CD4-positive, alpha-beta T cell treated with Interleukin-15 for 1 hour (primary cell): ENCODE measurements at places on chromosomes 16 and 17.

- DNase-seq, result no peak
Observed at GRCh38 chr17:35447499-35447898, 1.1 kb downstream of the SLFN13 start.

DNA sequence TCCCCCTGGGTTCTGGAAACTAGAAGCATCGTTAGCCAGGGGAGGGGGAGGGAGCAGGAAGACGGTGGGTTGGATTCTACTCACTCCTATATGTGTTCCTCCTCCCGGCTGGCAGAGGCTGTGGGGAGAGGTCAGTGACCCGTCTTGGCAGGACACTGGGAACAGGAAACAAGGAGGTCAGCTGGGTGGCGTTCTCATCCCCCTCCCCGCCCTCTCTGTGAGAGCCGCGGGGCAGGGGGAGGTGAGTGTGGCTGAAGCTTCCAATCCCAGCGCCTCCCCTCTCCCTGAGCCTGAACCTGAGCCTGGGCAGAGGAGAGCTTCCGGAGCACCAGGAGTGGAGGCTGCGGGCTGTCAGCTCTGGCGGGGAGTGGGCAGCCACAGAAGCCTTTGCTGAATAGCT, 12.5 kb downstream of the GPRC5C start:
- no peak for DNase-seq

DNA sequence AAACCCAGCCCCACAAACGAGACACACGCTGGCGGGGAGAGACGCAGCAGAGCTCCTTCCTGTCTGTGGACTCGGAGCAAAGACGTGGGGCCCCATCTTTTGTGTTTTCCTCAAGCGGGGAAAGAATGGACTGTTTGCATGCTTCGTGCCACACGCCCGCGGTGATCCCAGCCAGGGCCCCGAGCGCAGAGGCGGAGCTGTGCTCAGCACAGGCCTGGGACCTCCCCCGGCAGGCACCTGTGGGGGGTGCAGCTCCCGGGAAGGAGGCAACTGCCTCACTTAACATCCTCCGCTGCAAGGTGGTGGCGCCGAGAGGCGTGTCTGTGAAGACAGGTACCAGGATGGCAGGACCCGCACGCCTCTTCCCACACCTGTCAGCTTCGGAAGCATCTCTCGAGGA, 19.1 kb downstream of the TRARG1 start:
- DNase-seq, result peak; percentile 28

- no peak for DNase-seq
Observed at GRCh38 chr17:48770954-48771353, 42.4 kb upstream of the HOXB13 start.

DNA sequence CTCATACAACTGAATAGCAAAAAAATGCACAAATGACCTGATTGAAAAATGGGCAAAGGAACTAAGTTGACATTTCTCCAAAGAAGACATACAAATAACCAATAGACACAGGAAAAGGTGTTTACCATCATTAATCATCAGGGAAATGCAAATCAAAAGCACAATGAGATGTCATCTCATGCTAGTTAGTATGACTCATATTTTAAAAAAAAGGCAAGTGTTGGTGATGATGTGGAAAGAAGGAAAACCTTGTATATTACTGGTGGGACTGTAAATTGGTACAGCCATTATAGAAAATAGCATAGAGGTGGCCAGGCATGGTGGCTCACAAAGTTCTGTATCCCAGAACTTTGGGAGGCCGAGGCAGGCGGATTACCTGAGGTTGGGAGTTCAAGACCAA, 232.5 kb upstream of the ZFHX3 start:
- no peak for DNase-seq

DNA sequence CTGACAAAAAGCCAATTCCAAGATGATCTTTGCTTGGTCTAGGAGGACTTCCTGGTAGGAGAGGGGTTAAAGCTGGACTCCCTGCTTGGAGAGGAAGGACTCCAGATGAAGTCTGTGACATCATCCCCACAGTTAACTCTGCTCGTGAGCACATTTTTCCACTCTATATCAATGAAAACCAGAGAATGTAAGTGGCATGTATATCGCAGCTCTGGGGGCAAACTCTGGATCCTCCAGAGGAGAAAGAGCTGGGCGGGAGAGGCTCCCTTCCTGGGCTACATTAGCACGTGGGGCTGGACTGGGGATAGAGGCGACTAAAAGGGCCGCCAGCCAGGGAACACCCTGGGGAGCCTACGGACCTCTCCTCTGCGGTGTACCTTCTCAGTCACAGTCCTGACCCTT, 34.1 kb downstream of the HIC1 start:
- DNase-seq, result no peak

GRCh38 chr17:83155128-83156121, 76.0 kb downstream of the METRNL start:
- peak; percentile 81 for DNase-seq

- DNase-seq, result no peak
Observed at GRCh38 chr17:29972277-29972676, 30.8 kb downstream of the EFCAB5 start.

GRCh38 chr16:86823888-86824671, 245.7 kb downstream of the FOXL1 start:
- no peak for DNase-seq

DNA sequence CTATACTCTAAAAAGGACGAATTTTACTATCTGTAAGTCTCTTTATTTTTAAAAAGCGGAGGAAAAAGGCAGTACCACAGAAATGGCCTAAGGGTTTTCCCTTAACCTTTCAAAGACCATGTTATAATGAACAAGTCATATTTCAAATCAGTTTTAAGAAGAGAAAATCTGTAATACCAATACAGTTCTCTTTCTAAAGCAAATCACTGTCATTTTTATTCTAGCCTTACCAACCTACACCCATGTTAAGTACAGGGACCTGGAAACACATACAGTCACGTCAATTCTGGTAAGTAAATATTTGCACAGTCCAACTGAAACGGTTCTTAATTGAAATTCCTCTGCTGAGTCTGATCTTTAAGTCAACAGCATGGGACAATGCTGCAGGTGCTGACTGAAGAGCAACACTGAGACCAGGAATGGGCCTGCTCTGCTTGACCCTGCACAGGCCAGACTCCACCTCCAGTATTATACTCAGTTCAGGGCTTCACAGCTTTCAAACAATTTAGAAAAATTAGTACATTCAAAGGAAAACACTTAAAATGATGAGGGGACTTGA, 20.2 kb downstream of the MBTPS1 start:
- no peak for DNase-seq

DNA sequence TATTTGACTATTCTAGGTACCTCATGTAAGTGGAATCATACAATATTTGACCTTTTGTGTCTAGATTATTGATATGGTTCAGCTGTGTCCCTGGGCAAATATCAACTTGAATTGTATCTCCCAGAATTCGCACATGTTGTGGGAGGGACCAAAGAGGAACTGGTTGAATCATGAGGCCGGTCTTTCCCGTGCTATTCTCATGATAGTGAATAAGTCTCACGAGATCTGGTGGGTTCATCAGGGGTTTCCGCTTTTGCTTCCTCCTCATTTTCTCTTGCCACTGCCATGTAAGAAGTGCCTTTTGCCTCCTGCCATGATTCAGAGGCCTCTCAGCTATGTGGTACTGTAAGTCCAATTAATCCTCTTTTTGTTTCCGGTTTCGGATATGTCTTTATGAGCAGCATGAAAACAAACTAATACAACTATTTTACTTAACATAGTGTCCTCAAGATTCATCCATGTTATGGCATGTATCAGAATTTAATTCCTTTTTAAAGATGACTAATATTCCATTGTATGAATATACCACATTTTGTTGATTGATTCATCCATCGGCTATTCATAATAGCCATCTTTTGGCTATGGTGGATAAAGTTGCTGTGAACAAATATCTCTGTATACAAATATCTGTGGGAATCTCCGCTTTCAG, 129.1 kb downstream of the FTO start:
- no peak for DNase-seq

DNA sequence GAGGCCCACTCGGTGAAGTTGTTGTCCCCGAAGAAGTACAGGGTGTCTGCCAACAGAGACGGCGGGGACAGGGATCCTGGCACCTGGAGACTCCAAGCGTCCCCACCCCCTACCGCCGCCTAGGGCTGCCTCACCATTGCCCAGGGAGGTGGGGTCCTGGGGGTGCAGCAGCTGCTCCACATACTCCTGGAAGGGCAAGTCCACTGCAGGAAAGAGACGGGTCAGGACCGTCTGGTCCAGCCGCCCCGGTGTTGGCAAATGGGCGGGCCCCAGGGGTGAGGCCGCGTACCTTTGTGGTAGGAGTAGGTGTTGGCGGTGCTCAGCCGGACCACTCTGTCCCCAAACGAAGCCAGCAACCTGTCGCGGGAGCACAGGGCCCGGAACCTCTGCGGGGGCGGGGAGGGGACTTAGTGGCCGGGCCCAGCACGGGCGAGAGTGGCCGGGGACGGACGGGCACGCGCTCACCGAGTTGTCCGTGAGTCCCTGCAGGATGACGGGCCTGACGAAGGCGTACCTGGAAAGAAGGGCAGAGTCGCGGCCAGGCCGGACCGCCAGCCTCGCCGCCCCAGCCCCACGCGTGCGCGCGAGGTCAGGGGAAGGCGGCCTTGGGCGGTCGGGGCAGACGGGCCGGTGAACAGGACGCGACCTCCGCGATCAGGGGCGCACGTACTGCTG, 601 bp downstream of the JMJD8 start:
- no peak for DNase-seq

DNA sequence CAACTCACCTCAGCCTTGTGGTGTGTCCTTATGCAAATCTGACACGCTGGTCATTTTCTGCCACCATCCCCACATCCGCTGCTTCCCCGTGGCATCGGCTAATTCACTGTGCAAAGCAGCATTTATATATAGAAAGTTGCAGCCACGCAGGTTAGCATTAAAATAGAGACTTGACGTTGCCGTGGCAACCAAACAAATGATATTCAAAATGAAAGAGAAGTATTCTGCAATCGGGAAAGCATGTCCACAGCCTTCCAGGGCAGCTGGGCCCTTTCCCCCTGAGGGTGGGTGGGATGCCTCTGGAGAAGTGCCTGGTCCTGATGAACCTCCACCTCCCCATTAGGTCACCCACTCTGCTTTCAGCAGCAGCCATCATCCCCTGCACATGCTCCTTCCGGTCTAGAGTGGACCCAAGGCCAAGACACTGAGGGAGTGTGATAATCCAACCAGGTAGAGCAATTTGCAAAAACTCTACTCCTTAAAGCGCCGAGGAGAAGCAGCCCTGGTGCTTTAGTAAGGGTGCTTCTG, 138.7 kb downstream of the GAS7 start:
- DNase-seq, result peak; percentile 61

DNA sequence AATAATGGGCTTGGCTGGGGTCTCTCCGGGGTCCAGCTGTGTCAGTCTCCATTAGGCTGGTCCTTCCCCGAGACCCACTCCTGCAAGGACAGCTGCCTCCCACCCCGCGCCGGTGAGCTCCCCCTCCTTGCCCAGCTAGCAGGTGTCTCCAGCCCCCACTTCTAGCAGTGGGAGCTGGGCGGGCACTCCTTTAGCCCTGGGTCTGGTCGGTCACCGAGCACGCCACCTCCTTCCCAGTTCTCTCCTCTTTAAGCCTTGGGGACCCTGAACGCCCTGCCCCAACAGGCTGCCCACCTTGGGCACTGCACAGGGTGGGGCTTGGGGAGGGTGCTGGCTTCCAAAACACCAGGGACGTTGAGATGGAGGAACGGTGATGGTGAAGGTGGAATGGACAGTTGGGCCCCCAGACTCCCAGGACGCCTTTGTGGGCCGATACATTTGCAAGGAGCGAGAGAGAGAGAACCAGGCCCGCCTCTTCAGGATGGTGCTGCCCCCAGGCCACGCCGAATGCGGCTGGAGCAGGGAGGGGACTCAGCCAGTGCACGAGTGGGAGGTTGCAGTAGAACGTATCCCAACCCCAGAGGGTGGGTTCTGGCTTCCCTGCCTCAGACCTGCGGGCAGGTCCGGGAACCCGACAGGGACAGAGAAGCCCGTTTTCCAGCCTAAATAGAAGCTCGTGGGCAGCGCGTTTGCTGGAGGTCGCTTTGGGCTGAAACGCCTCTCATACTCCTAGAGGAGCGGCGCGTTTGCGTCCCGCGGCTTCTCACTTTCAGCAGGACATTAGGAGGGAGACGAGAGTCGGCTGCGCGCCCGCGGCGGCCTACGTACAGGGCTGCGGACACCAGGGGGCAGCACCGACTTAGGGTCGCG, 10.7 kb downstream of the TBX2 start:
- DNase-seq, result peak; percentile 70

GRCh38 chr17:49676276-49676868, 1.5 kb downstream of the SPOP start:
- DNase-seq, result peak; percentile 77

GRCh38 chr16:6957681-6958080, 375.0 kb upstream of the RBFOX1 start:
- DNase-seq, result no peak

GRCh38 chr17:65324611-65325342, 187.6 kb downstream of the RGS9 start:
- DNase-seq, result no peak

GRCh38 chr17:31535581-31535981, 144.1 kb downstream of the RAB11FIP4 start:
- peak; percentile 54 for DNase-seq

GRCh38 chr16:53780051-53780450, 76.1 kb downstream of the FTO start:
- DNase-seq, result no peak

GRCh38 chr17:35084987-35085386, 21.5 kb upstream of the RFFL start:
- DNase-seq, result no peak

- DNase-seq, result no peak
Observed at GRCh38 chr17:17590883-17591354, 589 bp downstream of the PEMT start.

- no peak for DNase-seq
Observed at GRCh38 chr17:6170349-6170748, 100.2 kb downstream of the WSCD1 start.

DNA sequence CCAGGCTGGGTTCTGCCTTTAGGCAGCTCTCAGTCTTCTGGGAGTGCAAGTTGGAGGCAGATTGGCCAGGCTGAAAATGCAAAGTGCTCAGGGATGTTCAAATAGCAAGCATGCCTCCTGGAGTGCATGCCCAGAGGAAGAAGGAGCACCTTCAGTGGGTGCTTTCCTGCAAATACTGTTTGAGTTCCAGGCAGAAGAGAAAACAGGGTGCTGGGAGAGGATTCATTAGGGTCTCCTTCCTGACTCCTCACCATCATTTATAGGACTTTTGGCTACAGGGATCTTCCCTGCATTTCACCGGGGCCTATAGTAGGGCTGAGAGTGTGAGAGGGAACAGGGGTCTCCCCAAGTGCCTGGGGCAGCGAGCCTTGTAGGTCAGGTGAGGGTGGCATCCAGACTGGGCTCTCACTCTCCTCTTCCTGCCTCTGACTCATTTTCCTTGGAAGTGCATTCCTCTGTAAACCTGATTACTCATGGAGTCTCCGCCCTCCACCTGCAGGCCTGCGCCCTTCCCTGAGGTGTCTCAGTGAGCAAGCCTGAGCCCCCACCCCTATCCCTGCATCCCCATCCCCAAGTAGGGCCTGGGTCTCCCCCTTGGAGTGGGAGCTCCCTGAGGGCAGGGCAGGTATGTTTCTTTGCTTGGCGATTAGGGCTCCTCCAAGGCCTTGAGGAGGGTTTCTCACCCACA, 17.1 kb upstream of the TNS4 start:
- DNase-seq, result no peak

DNA sequence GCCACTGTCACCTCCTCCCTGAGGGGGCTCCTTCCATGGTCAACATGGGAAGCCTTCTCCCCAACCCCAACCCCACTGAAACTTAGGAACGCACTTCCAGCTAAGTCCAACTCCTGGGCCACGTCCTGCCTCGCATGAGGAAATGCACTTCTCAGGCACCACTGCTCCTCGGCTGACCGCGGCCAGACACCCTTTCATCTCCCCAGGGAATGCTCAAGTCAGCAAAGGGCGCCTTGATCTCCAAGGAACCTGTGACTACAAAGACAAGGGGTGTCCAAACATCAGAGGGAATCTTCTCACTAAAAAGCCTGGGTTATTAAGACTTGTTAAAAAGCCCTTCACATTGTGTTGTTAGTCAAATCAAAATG, 124.9 kb upstream of the HSBP1 start:
- DNase-seq, result no peak
